GM12892 (cell line): ENCODE measurements at places on chromosomes 7 and 10.

GRCh38 chr10:48476279-48476982, 128.4 kb downstream of the ARHGAP22 start:
- DNase-seq: no peak

GRCh38 chr7:131610007-131610406, 53.6 kb upstream of the PODXL start:
- DNase-seq: no peak

DNA sequence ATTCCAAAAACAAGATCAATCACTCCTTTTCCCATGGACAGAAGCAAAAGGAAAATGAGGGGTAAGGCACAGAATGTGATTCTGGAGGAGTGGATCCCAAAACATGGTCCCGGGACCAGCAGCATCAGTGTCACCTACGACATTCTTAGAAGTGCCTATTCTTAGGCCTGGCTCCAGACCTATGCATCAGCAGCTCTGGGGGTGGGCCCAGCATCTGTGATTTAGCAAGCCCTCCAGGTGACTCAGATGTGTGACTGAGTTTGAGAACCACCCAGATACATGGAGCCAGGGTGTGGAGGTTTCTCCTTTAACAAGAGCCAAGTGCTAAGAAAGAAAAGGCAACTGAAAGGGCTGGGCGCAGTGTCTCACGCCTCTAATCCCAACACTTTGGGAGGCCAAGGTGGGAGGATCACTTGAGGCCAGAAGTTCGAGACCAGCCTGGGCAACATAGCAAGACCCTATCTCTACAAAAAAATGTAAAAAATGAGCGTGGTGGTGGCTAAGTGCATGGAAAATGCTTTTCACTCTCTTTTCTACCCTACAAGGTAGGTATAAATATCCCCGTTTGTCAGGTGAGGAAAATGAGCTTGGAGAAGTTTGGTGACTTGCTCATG, 17.1 kb upstream of the ARPC1A start:
- DNase-seq: no peak

DNA sequence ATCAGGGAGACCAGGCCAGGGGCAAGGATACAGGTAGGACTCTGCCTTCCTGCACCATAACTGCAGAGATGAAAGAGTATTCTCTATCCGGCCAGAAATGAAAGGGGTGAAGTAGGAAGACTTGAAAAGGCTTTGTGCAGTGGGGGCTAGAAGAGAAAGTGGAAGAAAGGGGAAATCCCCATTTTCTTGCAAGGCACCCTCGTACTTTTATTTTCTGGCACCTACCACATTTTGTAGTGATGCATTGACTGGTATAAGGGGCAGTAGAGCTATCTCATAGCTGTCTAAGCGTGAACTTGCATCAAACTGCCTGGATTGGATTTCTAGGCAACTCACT, 752 bp upstream of the CAMK2G start:
- DNase-seq: no peak

DNA sequence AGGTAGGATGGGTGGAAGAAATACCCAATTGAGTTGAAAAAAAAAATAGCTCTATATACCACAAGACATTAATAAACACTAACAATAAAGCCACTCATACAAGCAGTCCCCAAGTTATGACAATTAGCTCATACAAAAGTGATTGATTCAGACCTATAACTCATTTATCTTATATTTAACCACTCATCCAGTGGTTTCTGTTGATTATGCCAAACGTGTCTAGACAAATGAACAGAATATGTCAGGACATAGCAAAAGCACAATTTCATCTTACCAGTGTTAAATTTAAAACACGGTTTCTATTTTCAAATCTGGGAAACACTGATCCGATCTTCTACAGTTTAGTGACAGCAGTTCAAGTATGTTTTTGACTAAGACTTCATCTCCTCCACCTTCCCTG, 17.0 kb downstream of the ABI1 start:
- DNase-seq: no peak

DNA sequence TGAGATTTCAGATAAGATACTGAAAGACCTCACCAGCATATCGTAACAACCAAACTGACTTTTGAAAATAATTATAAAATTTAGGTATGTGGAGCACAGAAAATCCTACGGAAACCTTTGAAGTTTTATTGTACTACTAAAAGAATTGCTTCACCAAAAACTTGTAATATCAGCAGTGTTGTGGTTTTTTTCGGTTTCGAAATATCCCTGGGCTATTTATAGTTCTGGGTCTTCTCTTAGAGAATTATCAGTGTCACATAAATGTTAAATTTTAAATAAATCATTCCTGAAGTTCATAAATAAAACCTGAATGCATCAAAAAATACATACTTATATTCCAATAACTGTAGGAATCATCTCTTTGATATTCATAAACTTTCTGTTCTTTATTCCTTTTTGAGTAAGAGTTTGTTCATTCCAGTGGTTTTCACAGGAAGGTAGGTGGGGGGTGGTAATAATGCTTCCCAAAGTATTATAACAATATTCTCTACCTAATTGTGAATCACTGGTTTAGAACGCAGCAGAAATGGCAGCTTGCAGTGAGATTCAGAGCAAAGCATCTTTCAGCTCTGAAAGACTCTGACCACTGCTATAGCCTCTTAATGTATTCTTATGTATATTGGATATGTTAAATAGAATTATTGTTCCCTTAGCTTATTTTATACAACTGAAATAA, 60.2 kb downstream of the ZNF277 start:
- no peak for DNase-seq
